ENCODE measurements at places on chromosomes 5 and 9.

DNA sequence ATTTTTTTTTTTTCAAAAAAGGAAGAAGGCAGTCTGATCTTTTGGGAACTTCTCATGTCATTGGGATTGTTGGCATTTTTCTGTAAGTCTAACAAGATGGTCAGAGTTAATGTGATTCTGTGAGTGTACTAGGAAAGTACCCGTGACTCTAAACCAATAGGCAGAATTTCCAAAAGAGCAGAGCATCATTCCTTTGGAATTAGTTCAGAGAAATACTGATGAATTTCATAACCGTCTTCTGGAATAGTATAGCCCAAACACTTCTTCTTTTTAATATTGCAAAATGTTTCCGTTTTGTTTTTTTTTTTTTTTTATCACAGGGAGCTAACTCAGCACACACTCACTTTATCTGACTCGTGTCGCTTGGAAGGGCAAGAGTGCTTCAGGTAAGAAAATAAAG lies 407.4 kb downstream of the DTWD2 start:
- DNase-seq: no peak

DNA sequence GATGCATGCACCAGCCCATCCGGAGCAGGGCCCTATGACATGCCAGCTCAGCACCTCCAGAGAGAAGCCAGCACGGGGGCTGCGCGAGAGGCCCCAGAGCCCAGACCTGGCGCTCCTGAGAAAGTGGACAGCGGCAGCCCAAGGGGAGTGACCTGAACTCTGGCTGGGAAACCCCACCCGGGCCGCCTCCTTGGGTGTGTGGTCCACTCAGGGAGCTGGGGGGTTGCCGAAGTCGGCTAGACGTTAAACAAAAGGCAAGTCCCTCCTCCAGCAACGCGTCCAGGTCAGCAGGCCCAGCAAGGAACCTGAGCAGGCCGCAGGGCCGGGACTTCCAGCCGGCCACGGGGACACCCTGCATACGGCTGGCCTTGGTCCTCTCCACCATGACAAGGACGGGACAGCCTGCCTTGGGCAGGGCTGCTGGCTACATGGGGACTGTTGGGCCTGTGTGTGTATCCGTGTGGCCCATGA lies 35.7 kb downstream of the NACC2 start:
- DNase-seq: no peak

- DNase-seq: no peak
These were observed 9.5 kb downstream of the ARRDC3 start for GRCh38 chr5:91373600-91373999.

- DNase-seq: no peak
These were observed 58.9 kb downstream of the DOCK2 start for GRCh38 chr5:169695919-169696490.

GRCh38 chr5:177091232-177091631 lies 4.5 kb downstream of the FGFR4 start:
- no peak for DNase-seq

DNA sequence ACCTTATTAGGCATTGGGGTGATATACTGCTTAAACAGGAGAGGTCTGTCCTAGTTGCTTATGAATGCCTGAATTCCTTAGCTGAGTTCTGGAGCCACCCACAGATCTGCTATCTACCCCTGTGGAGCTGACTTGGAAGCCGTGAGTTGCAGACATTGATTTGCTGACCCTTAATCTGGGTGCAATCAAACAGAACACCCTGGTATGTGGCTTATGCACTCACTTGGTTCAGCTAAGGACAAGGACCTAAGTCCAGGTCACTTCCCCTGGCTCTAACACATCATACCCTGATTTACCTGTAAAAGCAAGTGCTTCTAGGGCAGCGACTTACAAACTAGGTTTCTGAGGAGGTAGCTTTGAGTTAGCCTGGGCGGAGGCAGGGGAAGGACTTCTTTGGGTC lies 41.6 kb upstream of the TLR4 start:
- no peak for DNase-seq

GRCh38 chr9:124280176-124280691 lies 22.5 kb downstream of the NEK6 start:
- no peak for DNase-seq

DNA sequence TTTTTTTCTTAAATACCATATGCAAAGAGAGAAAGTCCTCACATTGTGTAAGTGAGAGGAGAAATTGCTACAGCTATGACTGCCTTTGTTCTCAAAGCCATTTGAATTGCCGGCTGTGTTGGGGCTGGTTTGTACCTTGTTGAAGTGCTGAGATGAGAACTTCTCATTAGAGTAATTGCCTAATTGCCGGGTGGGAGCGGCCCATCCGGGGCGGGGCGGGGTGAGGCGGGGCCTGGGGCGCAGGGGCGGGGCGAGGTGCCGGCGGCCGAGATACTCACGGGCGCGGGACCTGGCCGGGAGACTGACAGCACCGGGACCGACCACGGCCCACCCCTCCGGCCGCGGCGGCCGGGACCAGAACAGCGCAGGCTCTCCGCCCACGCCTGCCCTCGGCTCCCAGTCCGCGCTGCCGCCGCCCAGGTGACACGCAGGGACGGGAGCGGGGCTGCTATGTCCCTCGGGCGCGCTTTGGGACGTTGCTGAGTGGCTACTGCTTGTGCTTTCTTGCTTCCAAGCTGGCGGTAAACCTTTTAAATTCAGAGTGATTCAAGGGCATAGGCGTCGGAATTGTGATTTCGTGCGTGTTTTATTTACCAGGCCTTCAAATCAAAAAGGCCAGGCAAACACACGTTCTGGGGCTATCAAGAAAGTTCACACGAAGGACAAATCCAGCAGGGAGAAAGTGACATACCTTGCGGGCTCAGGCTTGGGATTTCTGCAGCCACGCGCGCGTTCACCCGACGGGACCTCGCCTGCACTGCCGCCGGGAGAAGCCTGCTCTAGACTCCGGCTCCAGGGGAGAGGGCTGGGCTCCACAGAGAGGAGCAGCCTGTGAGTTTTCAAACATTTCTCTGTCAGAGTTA lies 269.1 kb downstream of the FANCC start:
- DNase-seq: peak; percentile 34

DNA sequence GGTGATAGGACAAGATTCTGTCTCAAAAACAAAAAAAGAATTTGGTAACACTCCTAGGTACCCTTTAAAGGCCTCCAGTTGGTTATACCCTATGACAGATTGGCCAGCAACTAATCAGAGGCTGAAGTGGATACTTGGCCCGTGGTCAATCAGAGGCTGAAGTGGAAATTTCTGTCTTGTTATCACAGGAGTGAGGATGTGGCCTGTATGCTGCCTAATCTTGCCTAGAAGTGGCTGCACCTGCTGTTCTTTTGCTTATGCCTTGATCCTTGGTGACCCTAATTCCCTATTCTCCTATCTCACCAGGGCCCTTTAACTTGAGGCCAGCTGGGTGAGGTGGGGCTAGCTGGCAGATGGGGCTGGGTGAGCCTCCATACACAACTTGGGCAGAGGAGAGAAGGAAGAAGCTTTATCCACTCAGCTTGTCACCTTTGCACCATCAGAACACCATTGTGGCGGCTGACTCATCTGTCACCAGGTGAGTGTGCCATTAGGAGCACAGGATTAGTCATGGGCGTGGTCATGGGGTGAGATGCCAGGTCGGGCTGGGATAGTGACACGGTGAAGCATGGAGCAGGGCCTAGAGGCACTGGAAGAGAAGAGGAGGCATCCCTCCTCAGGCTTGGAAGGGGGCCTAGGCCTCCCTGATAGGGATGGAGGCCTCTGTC lies 41.5 kb downstream of the SAR1B start:
- DNase-seq: no peak

GRCh38 chr9:80437091-80437640 lies 865.4 kb downstream of the TLE4 start:
- no peak for DNase-seq

DNA sequence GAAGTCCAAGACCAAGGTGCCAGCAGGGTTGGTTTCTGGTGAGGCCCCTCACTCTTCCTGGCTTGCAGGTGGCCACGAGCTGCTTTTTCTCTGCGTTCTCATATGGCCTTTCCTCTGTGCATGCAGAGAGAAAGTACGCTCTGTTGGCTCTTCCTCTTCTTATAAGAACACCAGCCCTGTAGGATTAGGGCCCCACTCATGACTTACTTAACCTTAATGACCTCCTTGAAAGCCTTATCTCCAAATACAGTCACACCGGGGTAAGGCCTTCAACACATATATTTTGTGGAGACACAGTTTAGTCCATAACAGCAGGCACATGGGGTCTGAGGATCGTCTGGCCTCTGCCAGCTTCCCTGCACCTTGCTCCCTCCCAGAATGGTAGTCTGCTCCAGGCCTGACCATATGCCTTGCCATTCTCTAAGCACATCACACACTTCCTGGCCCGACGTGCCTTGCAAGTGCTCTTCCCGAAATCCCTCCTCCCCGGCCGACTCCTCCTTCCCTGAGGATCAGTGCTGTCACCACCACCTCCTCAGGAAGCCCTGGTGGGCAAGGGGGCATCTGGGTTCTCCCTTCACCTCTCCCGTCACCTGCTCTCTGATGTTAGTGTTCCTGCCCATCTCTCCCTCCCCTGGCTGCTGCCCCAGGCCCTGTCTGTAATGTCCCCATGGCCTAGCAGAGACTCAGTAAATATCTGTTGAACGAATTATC lies 200.7 kb downstream of the AOPEP start:
- no peak for DNase-seq

- no peak for DNase-seq
These were observed 105.5 kb upstream of the PDE4D start for GRCh38 chr5:59999056-59999455.

GRCh38 chr5:154756009-154756867 lies 1.1 kb downstream of the LARP1 start:
- peak; percentile 22 for DNase-seq

- no peak for DNase-seq
These were observed 48.8 kb downstream of the SLC1A3 start for GRCh38 chr5:36655161-36655560.

DNA sequence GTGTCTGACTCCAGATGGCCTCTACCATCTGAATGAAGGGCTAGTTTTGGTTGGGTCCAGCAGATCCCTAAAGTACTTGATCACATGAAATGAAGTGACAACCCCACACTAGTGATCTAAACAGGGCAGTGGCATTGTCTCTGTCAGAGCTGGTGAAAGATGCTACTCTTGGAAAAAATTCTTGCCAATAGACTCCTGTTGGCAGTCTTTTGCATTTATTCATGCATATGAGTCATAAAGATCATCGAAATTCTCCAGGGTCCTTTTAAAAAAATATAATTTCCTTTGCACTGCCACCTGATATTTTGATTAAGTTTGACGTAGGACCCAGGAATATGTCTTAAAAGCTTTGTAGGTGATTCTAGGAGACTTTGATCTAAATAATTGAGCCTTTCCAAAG lies 135.1 kb upstream of the ELL2 start:
- no peak for DNase-seq

DNA sequence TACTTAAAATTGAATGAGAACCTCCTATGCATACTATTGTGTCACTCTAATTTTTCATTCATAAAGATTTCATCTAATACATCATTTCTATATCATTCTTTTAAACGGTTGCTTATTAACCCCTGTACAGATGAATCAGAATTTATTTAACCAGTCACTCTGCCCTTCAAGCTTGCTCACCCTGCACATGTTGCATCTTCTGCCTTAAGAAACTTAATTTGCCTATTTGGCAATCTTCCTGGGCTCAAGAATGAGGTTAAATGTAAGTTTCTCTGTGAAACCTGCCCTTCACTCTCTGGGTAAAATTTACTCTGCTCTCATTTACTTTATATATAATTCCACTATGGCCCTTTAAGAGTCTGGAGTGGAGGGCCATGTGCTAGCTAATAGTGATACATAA lies 434.7 kb upstream of the ZNF608 start:
- DNase-seq: no peak

DNA sequence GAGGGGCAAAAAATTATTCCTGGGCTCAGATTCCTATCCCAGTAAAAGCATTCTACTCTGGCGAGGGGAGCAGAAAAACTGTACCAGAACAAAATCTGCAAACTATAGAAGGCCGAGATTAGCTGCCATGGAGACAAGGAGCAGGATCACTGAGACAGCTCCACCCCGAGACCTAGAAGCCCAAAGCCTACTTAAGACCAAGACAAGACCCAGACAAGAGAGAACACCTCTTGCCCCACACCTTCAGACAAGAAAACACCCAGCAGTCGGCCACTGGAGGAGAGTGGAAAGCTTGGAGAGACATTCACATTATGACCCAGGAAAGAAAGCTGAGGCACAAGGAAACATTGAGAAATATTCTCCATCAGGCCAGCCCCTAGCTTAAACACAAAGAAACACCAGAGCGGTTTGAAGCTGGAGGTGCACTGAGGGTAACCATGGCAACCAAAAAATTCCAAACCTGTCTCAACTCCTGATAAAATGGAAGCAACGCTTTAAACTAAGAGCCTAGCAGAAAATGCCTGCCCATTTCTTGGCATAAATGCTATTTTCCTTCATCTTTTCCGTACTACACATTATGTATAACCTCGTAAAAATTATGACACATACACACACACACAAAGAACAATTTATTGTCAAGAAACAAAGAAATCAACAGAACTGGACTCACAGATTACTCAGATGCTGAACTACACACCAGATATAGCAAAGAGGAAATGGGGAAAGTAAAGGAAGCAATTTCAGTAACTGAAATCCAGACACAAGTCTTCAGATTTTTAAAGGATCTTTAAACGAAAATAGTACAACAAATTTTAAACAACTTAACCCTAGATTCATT lies 53.8 kb upstream of the FTMT start:
- no peak for DNase-seq

GRCh38 chr9:111001526-111001925 lies 36.7 kb downstream of the LPAR1 start:
- DNase-seq: no peak

GRCh38 chr5:19044311-19044710 lies 943.7 kb downstream of the CDH18 start:
- no peak for DNase-seq

GRCh38 chr5:82406205-82406773 lies 128.1 kb upstream of the RPS23 start:
- no peak for DNase-seq

GRCh38 chr9:2209400-2209799 lies 194.3 kb downstream of the SMARCA2 start:
- no peak for DNase-seq

GRCh38 chr5:169175733-169176132 lies 125.2 kb downstream of the SLIT3 start:
- no peak for DNase-seq

DNA sequence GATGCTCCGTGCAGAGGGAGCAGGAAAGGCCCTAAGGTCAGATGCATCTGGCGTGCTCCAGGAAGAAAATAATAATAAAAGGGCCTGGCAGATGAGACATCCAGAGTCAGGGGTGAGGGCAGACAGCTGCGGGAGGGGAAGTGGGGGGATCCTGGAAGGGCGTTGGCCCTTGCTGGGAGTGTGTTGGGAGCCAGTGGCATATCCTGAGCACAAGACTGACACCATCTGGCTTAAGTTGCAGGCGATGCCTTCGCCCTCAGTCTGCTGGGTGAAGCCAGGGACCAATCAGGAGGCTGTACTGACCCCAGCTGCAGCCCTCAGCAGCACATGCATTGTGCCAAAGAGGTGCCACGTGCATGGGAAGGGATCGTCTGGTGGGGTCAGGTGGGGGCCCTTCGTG lies 3.8 kb downstream of the OR2V2 start:
- DNase-seq: no peak

- DNase-seq: no peak
These were observed 440.3 kb downstream of the PLK2 start for GRCh38 chr5:58019614-58020013.
